ENCODE measurements at places on chromosomes 6 and 20. TPM values are rescaled to one million over a fixed set of nuclear protein-coding genes. Genes with fewer than 3 reads are reported as not detected.

DNA sequence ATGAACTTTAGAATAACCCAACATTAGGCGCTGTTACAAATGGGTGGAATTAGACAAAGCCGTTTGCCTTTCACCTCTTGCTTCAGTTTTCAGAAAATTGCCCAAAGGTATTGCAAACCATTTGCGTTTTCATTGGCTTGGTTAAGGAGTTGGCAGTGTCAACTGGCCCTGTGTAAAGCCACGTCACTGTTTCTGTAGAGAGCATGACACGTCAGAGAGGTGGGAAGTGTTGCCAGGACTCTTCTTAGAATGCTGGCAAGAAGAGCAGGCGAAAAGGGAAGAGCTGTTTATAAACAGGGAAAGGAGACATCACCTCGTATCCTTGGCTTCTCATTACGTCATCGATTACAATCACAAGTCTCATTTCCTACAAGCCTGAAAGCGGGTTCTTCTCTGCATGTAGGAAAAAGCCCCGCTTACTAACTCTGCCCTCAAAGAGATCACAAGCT, 4.2 kb upstream of the IRF4 start:
- no peak overlapping the region for H3K4me3 ChIP-seq
- H3K4me1 ChIP-seq, result peaks cover 6% of the 10 kb centered on the region
- no peaks in the 10 kb centered on the region for H3K36me3 ChIP-seq
- H3K27ac ChIP-seq, result no peak overlapping the region
- peak; percentile 54 for DNase-seq

GRCh38 chr20:32858189-32858588, 534 bp upstream of the EFCAB8 start:
- H3K27ac ChIP-seq, result no peak overlapping the region
- peaks cover 16% of the 10 kb centered on the region for H3K36me3 ChIP-seq
- DNase-seq, result no peak
- H3K4me1 ChIP-seq, result no peaks in the 10 kb centered on the region
- no peaks in the 10 kb centered on the region for H3K27me3 ChIP-seq

- H3K27ac ChIP-seq, result no peak overlapping the region
- H3K4me3 ChIP-seq, result no peak overlapping the region
- no peak for DNase-seq
- peaks cover 5% of the 10 kb centered on the region for H3K4me1 ChIP-seq
- H3K27me3 ChIP-seq, result no peaks in the 10 kb centered on the region
- H3K36me3 ChIP-seq, result no peaks in the 10 kb centered on the region
Observed at GRCh38 chr20:37529968-37530600, 2.4 kb upstream of the BLCAP start.

DNA sequence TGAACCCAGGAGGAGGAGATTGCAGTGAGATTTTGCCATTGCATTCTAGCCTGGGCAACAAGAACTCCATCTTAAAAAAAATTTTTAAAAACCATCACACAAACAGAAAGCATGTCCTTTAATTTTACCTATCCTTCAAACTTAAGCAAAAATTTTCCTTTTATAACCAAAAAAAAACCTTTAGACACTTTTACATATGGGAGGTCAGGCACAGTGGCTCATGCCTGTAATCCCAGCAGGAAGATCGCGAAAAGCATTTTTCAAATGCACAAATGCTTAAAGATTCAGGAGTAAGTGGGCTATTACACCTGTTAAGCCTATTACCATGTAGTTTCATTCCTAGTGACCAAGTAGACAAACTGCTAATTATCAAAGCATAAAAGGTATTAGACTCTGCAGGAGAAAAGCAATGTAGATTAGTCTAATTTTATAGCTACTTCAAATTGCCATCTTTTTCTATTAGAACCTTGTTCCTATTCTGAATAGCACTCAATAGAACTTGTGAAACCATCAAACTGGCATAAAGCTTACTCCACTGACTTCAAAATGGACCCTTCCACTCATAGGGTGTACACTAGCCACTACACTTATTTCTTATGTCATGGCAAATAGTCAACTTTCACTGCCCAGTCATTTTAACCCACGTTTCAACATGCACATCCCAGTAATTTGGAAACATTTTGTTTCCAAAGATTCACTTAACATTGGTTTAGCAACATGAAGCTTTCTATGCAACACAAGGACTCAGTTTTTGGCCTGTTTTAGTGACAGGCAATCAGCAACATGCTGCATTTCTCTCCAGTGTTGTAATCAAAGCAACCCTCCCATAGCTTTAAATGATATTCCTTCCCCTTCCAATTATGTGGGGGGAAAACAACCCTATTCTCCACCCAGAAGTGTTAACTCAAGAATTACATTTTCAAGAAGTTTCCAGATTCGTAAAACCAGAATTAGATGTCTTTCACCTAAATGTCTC, 4.0 kb downstream of the EEF1A1 start:
- H3K4me3 ChIP-seq, result peak overlapping the region; percentile 31
- no peaks in the 10 kb centered on the region for H3K27me3 ChIP-seq
- peak; percentile 14 for DNase-seq

DNA sequence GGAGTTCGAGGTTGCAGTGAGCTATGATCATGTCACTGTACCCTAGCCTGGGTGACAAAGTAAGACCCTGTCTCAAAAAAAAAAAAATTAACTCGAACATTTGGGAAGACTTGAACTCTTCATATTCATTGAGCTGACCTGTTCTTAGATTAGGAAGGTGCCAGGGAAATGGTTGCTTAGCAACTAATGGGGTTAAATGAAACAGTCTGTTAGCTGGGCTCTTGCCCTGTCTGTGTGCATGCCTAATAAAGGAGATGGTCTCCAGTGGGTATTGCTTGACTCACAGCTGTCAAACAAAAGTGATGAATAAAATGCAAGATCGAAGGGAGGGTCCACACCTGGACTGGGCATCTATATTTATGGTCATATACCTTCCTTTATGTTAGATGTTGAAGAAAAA, 101.8 kb downstream of the KLHL32 start:
- no peaks in the 10 kb centered on the region for H3K4me1 ChIP-seq
- no peaks in the 10 kb centered on the region for H3K27me3 ChIP-seq
- H3K4me3 ChIP-seq, result no peak overlapping the region
- H3K27ac ChIP-seq, result no peak overlapping the region

GRCh38 chr20:1801225-1801928, 93.8 kb upstream of the SIRPA start:
- H3K27me3 ChIP-seq, result peaks cover 2% of the 10 kb centered on the region
- no peak for DNase-seq
- no peak overlapping the region for H3K27ac ChIP-seq
- H3K4me3 ChIP-seq, result no peak overlapping the region

- no peaks in the 10 kb centered on the region for H3K36me3 ChIP-seq
- H3K4me1 ChIP-seq, result peaks cover 8% of the 10 kb centered on the region
- H3K27me3 ChIP-seq, result no peaks in the 10 kb centered on the region
- H3K4me3 ChIP-seq, result no peak overlapping the region
- peak; percentile 38 for DNase-seq
Observed at GRCh38 chr6:25156123-25156522, 123.1 kb upstream of the CARMIL1 start.

GRCh38 chr20:60255866-60256265, 297.6 kb downstream of the CDH26 start:
- no peak overlapping the region for H3K4me3 ChIP-seq
- 0 out of 2 replicates have a peak, but pooled peaks cover 3% of the 10 kb centered on the region for H3K27me3 ChIP-seq
- peaks cover 7% of the 10 kb centered on the region for H3K4me1 ChIP-seq
- no peaks in the 10 kb centered on the region for H3K36me3 ChIP-seq

DNA sequence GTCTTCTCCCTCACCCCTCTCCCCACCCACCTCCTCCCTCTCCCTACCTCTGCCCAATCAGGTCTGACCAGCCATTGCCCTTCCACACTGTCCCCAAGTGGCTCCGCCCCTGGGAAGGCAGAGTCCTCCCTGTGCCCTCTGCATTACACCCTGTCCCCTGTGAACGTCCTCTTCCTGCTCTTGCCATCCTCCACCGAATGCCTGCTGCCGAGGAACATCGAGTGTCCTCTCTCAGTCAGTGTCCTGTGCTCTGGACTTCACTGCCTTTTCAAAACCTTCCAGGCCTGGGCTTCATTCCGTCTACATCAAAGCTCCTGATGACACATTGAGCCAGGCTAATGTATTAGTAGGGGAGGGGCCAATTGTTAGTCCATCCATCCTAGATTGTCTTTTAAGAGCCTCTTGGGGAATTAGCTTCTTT, 3.3 kb upstream of the PACSIN1 start:
- no peak overlapping the region for H3K4me3 ChIP-seq
- peaks cover 35% of the 10 kb centered on the region for H3K27me3 ChIP-seq
- no peak overlapping the region for H3K27ac ChIP-seq
- peaks cover 4% of the 10 kb centered on the region for H3K4me1 ChIP-seq

- no peaks in the 10 kb centered on the region for H3K4me1 ChIP-seq
- no peak for DNase-seq
- no peak overlapping the region for H3K4me3 ChIP-seq
- H3K36me3 ChIP-seq, result no peaks in the 10 kb centered on the region
- no peaks in the 10 kb centered on the region for H3K27me3 ChIP-seq
- no peak overlapping the region for H3K27ac ChIP-seq
Observed at GRCh38 chr6:24233813-24234442, 107.9 kb downstream of the NRSN1 start.

DNA sequence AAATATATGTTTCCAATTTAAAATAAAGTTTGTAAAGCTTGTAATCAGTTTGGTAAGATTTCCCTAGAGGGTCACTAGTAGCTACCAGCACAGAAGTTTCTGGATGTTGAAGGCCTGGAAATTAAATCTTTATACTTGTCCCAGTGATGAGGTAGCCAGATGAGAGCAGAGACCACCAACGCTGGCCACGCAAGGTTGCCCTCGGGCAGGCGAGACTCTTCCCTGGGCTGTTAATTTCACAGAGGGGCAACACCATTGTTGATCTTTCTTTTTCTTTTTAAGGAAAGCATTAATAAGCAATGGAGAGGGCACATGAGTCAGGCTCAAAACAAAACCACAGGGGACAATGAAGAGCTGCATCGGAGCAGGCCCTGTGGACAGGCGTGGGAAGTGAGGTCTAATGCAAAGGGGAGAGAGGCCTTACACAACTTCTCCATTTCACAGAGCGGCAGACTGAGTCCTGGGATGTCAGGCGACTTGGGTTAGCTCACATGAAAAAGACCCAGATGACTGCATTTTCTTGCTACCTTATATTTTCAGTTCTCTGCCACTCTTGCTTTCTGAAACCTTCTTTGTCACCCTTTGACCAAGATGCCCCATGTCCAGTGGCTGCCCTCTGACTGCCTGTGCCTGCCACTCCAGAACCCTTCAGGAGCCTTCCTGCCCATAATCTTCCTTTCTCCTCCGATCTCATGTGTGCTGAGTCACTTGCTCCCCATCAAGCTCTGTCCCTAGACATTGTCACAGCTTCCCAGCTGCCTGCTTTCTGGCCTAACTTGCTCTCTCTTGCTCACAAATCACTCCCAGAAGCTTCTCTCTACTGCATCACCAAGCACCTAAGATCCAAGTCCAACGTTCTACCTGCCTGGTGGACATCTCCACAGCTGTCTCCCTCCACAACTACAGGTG, 107.7 kb upstream of the CDYL start:
- H3K27me3 ChIP-seq, result no peaks in the 10 kb centered on the region
- H3K4me1 ChIP-seq, result peaks cover 14% of the 10 kb centered on the region
- no peaks in the 10 kb centered on the region for H3K36me3 ChIP-seq

GRCh38 chr6:132490478-132491204, 22.3 kb downstream of the STX7 start:
- no peak overlapping the region for H3K4me3 ChIP-seq
- DNase-seq, result no peak
- peaks cover 8% of the 10 kb centered on the region for H3K36me3 ChIP-seq
- no peak overlapping the region for H3K27ac ChIP-seq
- no peaks in the 10 kb centered on the region for H3K4me1 ChIP-seq

DNA sequence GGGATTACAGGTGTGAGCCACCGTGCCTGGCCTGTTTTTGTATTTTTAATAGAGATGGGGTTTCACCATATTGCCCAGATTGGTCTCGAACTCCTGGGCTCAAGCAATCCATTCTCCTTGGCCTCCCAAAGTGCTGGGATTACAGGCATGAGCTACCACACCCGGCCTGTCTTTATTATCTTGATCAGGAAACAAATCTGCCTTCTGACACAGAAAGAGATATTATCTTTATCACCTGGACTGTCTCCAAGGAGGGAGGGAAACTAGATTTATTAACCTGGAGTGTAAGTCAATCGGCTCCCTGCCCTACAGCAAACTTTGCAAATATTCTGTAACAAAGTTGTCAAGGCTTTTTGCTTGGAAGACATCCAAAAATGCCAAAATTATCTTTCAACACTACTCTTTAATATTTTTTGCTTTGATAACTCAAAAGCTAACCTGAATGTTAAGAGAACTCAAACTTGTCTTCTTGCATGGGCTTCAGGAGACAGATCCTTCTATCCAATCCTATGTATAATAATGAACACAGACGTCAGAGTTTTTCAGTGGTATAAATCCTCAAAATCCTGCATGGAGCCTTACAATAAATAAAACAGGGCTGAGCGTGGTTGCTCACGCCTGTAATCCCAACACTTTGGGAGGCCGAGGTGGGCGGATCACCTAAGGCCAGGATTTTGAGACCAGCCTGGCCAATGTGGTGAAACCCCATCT, 85.0 kb upstream of the LOC128125822 start:
- DNase-seq, result no peak
- H3K27ac ChIP-seq, result no peak overlapping the region
- peaks cover 2% of the 10 kb centered on the region for H3K27me3 ChIP-seq
- no peaks in the 10 kb centered on the region for H3K36me3 ChIP-seq
- H3K4me3 ChIP-seq, result no peak overlapping the region
- H3K4me1 ChIP-seq, result no peaks in the 10 kb centered on the region

DNA sequence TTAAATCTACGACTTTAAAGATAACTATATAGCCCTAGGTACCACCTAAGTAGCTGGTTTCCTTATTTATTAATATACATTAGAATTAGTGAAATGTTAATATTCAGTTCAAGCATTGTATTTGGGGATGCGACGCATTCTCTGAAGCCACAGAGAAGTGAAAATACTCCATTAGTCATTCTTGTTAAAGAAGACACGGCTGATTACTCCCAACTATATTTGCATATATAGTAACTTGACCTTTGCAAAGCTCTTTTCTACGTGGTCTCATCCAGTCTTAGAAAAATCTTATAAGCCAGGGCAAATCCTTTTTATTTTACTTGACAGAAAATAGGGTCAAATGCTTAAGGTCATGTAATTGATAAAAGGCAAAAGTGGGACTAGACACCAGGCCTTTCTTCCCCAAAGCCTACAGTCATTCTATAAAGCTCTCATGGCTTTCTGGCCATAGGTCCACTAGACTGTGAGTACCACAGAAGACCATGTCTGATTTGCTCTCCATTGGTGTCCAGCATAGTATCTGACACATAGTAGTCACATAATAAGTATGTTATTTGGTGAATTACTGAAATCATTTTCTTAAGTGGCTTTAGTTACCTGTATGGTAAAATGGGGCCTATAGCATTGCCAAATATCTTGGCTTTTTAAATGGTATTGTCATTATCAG, 11.3 kb downstream of the ZHX3 start:
- no peak overlapping the region for H3K27ac ChIP-seq
- H3K27me3 ChIP-seq, result no peaks in the 10 kb centered on the region
- H3K4me1 ChIP-seq, result peaks cover 17% of the 10 kb centered on the region

- H3K27me3 ChIP-seq, result no peaks in the 10 kb centered on the region
- no peak for DNase-seq
- H3K4me3 ChIP-seq, result no peak overlapping the region
- H3K4me1 ChIP-seq, result peaks cover 11% of the 10 kb centered on the region
- H3K27ac ChIP-seq, result no peak overlapping the region
- peaks cover 27% of the 10 kb centered on the region for H3K36me3 ChIP-seq
Observed at GRCh38 chr6:75157336-75157735, 48.5 kb downstream of the COL12A1 start.

- no peak for DNase-seq
- H3K27ac ChIP-seq, result no peak overlapping the region
- no peaks in the 10 kb centered on the region for H3K36me3 ChIP-seq
- H3K4me3 ChIP-seq, result no peak overlapping the region
- no peaks in the 10 kb centered on the region for H3K27me3 ChIP-seq
Observed at GRCh38 chr6:84066536-84066935, 33.0 kb downstream of the MRAP2 start.

Gene TINAG
- total RNA-seq, result not detected

Gene NOX3
- total RNA-seq, result not detected

Gene LST1
- not detected for total RNA-seq

Gene KCNG1
- total RNA-seq, result 23.7 TPM

Gene PNPLA1
- not detected for total RNA-seq

Gene KHDRBS2
- total RNA-seq, result not detected
